ENCODE measurements at places on chromosomes 3 and 15.

- DNase-seq, result no peak
These were observed 334.7 kb upstream of the LRRFIP2 start for GRCh38 chr3:37509069-37509468.

GRCh38 chr3:58640700-58641372, 25.7 kb downstream of the FAM3D start:
- peak; percentile 85 for DNase-seq

DNA sequence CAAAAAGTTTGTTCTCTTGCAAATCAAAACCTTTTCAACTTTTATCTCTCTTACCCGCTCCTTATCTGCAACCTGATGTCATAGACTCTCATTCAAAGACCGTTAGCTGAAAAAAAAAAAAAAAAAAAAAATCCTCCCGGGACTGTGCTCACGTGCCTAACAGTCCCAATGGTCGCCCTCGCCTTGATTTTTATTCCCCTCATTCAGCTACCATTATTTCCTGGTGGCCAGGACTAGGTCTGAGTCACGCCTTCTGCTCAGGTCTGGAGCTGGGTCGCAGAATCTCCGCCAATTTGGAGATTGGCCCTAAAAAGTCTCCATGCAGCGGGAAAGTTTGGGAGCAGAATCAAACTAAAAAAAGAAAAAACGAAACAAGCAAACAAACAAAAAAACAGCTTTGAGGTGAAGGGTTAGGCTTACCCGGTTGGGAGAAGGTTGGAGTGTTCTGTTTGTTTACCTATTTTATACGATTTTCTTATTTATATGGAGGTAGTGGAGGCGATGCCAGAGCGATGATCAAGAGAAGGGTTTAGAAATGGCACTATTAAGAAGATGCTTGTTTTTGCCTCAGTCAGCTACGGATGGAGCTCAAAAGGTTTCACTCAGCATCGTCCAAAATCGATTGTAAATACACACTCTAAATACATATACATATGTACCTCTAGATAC, 51.1 kb downstream of the ZIC4 start:
- DNase-seq, result no peak

DNA sequence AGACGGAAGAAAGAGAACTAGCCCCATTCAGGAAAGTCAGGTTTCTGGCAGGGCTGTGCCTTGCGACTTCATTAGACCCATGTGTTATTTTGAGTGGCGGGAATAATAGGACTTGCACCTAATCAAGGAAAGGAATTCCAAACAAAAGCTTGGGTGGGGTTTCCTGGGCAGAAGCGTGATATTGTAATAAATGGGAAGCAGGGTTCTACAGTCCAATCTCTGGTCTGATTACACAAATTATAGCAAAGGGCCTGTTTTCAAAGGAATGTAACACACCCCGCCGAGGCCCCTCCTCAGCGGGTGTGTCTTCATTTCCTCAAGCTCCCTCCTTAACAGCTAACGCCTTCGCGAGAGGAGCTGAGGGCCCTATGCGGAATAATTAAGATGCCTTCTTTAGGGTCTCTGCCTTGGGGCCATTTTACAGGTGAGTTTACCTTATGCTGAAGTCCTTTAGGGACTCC, 396.0 kb upstream of the C2CD4B start:
- DNase-seq, result no peak

- DNase-seq, result no peak
These were observed 530.8 kb downstream of the SOX2 start for GRCh38 chr3:182242489-182242942.

Data from mesothelial cell of epicardium (in vitro differentiated cells).